AG04450 (cell line): ENCODE measurements at places on chromosomes 2 and 18.

- no peak for DNase-seq
These were observed 59.0 kb downstream of the TACR1 start for GRCh38 chr2:75140288-75140687.

- DNase-seq = no peak
These were observed 26.4 kb upstream of the COPS8 start for GRCh38 chr2:237059155-237059875.

GRCh38 chr2:85771486-85771885, 17.7 kb downstream of the ATOH8 start:
- no peak for DNase-seq

- no peak for DNase-seq
These were observed 32.3 kb downstream of the ASXL2 start for GRCh38 chr2:25845843-25846505.
